ENCODE measurements at places on chromosomes 5 and 9.

- DNase-seq, result no peak
These were observed 60.9 kb downstream of the CDKN2A start for GRCh38 chr9:21933281-21933680.

DNA sequence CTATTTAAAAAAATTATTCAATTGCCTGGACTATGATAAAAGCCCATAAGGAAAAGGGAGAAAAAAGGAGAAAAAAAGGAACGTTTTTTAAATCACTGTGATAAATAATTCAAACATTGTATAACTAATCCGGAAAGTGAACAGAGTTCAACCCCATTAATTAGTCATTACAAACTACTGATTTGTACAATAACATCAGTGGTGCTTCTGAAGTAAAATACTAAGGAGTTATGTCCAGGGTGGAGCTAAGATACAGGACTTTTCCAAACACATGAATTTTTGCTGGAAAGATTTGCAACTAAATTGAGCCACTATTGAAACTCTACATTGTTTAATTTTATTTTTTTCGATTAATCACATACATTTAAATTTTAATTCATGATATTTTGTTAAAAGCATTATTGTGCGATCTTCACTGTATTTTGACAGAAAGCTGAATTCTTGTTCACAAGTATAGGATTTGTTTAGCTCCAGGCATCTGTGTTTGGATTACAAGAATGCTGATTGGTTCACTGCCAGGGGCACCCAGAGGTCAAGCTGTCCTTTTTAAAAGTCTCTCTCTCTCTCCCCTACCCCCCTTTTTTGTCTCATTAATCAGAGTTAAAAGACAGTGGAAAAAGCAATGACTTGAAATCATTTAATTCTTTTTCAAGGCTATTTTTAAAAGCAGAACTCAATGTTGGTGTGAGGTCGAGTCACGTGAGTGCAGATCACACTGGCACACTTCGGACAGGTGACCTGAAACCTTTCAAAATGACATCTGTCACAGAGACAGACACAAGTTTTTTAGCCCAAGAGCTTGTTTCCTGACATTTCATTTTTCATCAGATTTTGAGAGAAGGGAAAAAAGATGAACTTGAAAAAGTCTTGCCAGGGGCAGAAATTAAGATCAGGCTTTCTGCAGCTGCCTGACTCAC is 387.3 kb downstream of the NR2F1-AS1 start:
- DNase-seq, result no peak

DNA sequence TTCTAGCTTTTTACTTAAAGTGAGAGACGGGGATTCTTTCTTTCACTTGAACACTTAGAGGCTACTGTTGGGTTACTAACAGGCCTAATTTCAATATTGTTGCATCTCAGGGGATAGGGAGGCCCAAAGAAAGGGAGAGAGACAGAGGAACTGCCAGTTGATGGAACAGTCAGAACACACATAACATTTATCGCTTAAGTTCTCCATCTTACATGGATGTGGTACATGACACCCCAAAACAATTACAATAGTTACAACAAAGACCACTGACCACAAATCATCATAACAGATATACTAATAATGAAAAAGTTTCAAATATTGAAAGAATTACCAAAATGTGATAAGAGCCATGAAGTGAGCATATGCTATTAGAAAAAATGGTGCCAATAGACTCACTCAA is 4.3 kb upstream of the RIC1 start:
- no peak for DNase-seq

- DNase-seq, result no peak
These were observed 458.5 kb upstream of the KLF4 start for GRCh38 chr9:107948086-107948485.

DNA sequence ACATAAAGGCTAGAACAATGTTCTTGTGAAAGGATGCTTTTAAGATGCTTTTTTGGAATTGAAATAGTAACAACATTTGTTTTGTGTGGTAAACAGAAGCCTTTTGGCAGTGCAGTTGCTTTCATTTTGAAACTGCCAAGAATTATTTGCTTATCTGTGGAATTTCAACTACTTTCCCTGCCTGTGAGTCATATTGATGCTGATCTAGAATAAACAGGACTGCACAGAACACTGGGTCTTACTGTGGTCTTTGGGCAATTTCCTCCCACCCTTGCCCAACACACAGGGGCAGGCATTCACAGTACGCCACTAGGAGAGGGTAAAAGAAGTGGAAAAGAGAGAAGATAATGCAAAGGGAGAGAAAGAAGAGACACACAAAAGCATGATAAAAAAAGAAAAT is 483.7 kb downstream of the ELAVL2 start:
- no peak for DNase-seq

GRCh38 chr5:6125781-6126180 is 252.6 kb downstream of the MED10 start:
- DNase-seq, result no peak

Data from GM04504 (cell line).